ENCODE measurements at places on chromosomes 11 and 22.

DNA sequence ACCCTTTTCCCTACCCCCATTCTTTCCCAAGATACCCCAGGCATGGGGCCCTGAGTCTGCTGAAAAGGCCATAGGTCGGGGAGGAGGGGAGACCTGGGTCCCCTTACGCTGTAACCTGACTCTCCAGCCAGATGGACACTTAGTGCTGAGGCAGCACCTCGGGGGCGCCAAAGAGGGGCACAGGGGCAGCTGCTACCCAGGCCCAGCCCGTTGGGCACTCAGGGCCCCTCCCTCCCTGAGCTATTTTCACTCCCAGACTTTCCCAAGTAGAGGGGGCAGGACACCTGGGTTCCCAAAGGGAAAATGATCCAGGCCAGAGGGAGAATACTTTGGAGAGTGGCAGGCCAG, 933 bp downstream of the ACTN3 start:
- no peak for DNase-seq

- DNase-seq, result no peak
Measured at GRCh38 chr11:77046060-77046501, 11.9 kb downstream of the B3GNT6 start.

GRCh38 chr11:70699294-70700221, 301.2 kb downstream of the CTTN start:
- DNase-seq, result no peak

DNA sequence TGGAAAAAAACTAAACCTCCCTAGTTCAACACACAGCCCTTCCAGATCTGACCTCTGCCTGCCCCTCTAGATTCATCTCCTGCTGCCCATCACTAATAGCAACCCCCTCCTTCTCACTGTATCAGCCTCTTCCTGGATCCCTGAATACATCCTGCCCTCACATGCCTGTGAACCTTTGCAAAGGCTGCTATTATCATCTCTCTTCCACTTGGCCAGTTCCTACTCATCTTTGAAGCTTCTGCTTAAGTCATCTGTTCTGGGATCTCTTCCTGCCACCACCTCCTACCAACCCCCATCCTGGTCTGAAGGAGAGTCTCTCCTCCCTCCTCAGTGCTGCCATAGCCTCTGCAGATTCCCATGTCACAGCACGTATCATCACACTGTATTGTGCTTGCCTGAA, 38.0 kb upstream of the AMOTL1 start:
- DNase-seq, result no peak

- no peak for DNase-seq
Measured at GRCh38 chr11:36953976-36954375, 355.9 kb upstream of the RAG2 start.

DNA sequence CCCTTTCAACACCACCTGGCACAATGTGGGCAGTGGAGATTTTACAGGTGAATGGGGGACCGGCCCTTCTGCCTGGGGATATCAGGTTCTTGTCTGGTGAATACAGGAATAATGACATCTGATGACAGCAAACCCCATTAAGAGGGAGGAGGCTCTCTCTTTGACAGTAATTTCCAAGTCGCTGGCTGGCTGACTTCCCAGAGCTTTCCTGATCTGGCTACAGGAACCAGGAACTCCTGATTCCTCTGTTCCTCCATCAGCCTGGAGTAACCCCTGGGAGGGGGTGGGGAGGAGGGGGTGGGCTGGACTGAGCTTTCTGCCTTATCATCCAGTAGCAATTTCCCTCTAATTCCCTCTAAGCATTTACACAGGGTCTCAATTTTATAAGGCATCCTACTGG, 3.7 kb upstream of the MIEF1 start:
- no peak for DNase-seq

GRCh38 chr11:119717839-119718534, 11.0 kb downstream of the NECTIN1 start:
- peak; percentile 55 for DNase-seq

- no peak for DNase-seq
Measured at GRCh38 chr22:49958931-49959781, 1.4 kb upstream of the PIM3 start.

Measured in astrocyte (in vitro differentiated cells and primary cell).